ENCODE measurements at places on chromosomes 3 and 15.

GRCh38 chr15:76011627-76012551 is at the start of gene NRG4:
Gene NRG4, minus strand, starts transcription at chr15:76012424. Its CDS starts 1,194 bp downstream, at chr15:76011230.
- no peak for DNase-seq

DNA sequence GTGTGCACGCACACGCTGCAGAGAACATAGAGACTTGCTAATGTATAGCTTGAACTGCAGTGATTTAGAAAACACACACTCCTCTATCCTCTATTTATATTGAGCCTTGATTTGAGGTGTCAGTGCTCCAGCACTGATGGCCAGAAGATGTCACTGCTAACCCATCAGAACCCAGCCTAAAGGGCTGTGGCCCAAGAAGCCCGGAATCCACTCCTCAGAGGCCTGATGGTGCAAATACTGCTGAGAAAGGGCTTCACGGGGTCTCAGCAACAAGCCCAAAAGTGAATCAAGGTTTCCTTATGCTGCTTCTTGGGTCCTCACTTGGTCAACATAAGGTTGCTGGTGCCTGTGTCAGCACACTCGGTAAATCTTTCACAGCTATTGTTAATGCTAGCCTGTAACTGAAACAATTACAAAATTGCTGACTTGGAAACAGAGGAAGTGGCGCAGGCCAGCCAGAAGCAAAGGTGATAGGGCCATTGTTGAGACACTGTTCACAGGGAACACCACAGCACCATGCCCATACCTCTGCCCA is 60.3 kb downstream of the HEG1 start:
- DNase-seq, result no peak

- DNase-seq, result no peak
Measured at GRCh38 chr3:160381470-160381869, 17.6 kb downstream of the IFT80 start.

- no peak for DNase-seq
Measured at GRCh38 chr15:52822475-52822874, 32.3 kb upstream of the ONECUT1 start.

DNA sequence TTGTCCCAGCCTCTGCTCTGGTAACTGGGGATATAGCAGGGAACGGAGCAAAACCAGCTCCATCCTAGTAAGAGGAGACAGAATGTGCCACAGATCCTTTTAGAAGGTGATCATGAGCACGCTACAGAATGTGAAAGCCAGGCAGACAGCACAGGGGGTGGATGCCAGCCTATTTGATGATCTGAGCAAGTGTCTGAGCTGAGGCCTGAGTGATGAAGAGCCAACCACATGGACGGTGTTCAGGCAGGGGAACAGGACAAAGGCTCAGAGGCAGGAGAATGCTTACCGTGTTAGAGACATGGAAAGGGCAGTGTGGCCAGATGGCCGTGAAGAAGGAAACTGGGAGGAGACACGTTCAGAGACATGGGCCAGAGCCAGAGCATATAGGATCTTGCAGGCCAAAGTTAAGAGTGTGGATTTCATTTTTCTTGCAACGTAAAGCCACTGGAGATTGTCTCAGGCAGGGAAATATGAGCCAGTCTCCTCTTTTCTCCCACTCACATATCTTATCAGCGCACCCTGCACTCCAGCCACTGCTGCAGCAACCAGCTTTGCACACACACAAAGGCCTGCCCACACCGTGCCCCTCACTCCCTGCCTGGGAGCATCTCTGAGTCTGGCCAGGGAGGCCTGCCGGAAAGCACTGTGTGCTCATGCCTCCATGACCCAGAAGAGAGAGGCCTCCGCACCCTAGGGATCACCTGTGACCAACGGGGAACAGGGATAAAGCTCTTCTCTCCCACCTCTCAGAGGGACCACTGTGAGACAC is 20.1 kb downstream of the RAB43 start:
- no peak for DNase-seq

All from chondrocyte (in vitro differentiated cells).